ENCODE measurements at places on chromosomes 3 and 15.

- DNase-seq, result no peak
Observed at GRCh38 chr15:48281674-48282073, 49.6 kb upstream of the DUT start.

GRCh38 chr3:194869482-194870169 is 183.9 kb downstream of the FAM43A start:
- no peak for DNase-seq

GRCh38 chr15:66433726-66434125 is 47.0 kb downstream of the MAP2K1 start:
- DNase-seq, result no peak

- DNase-seq, result no peak
Observed at GRCh38 chr3:141106842-141107241, 55.7 kb downstream of the SPSB4 start.

GRCh38 chr15:23857028-23857641 is 170.0 kb upstream of the NDN start:
- no peak for DNase-seq

DNA sequence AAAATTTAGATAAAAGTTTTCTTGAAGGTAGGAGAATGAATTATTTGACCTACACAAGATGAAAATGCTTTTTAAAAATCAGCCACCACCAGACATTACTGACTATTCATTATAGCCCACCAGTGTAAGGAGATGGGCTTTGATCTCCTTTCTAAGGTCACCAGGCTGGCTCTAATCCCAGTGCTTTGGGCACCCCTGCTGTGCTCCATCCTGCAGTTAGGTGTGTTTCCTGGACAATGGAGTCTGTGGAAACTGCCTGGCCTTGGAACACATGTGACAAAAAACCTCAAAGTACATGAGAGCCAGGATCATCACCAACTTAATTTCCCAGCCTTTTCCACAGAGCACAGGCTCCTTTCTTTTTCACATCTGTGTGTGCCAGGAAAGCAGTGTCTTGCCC is 260.9 kb downstream of the CHST2 start:
- DNase-seq, result no peak
